Stimulated activated effector memory CD8-positive, alpha-beta T cell treated with anti-CD3 and anti-CD28 coated beads, Interleukin-12 subunit alpha, Interleukin-12 subunit beta, amount 100 ng/mL, for 72 hours (primary cell): ENCODE measurements at places on chromosomes 3 and 15.

DNA sequence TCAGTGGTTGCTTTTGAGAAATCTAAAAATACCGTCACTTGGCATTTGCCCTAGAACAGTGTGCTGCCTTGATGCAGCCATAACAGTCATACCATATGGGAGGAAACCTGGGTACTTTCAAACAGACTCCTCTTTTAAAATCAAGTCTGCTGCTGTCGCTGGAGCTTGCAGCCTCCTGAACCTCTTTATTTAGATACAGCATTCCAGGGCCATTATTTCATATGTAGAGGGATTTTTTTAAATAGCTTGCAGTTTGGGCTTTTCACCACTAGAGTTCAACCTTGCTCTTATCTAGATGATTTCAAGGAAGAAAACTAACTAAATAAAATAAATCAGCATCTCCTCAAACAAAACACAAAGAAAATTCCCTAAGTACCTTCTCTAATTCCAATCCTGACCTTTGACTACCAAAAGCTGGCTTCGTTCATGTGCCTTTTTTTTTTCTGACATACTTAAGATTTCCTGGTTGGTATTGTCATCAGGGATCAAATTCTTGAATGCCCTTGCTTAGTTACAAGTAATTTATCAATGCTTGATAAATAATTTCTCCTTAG, 111.6 kb downstream of the KBTBD8 start:
- DNase-seq, result no peak

- no peak for DNase-seq
These were observed 9.1 kb upstream of the GNAI2 start for GRCh38 chr3:50226888-50227389.

DNA sequence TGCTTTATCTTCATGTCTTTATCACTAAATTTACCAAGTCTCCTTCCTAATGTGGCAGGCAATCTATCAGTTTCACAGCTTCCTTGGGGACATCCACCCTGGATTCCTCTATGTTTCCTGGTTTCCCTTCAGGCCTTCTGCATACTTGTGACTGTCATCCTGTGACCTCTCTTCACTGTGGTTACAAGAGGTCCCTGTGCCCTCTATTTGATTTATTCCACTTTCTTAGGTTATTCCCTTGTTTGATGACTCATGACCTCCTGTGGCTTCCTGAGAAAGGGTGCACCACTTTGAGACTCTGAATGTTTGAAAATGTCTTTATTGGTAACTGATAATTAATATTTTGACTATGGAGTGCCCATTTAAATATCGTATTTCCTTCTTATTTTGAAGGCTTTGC, 60.5 kb upstream of the KY start:
- no peak for DNase-seq

DNA sequence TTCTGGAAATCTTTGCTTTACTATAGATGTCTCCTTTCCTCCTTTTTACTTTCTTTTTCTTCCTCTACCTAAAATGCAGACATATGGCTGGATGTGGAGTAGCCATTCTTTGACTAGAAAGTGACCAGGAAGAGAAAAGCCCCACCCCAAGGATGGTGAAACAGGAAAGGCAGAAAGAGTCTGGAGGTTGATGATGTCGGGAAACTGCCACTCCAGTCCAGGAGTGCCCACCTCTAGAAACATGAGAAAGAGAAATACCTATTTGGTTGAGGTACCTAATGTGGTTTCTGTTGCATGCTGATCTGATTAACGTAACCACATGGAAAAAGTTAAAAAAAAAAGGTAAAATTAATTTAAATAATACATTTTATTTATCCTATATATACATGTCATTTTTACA, 55.2 kb upstream of the SSR3 start:
- DNase-seq, result no peak

DNA sequence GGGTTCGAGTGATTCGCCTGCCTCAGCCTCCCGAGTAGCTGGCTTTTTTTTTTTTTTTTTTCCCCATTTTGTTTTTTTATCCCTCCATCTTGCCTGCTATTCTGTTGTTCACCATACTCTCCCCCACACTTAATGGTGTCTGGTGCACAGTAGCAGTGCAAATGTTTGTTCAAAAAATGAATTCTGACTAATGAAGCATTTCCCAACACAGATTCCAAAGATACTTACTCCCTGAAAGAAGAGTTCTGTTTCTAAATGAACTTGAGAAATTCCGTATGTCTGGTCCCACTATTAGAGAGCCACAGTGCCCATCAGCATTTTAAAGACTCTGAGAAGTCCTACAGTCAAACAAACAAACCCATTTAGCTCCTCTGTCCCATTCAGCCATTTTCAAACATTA, 9.5 kb downstream of the EDEM1 start:
- no peak for DNase-seq

- no peak for DNase-seq
These were observed 22.6 kb upstream of the C3orf70 start for GRCh38 chr3:185175370-185175987.

DNA sequence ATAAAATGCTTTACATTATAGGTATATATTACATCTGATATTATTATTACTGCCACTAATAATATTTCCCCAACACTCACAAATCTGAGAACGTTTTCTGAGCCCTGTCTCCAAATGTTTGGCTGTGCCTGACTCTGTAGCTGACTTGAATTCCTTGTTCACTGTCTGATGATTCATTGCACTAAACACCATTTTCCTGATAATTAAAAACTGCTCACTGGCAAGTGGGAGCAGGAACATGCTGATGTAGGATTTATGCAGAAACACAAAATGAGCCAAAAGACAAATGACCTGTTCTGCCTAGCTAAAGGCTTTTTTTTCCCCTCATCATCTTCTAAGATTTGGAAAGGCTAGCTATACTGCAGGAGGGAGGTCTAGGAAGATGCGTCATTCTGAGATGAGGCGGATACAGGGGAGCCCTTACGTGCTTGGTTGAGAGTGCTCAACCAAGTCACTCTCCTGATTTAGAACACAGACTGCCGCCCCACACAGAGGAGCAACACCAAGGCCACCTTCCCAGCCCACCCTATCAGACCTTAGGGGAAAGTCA, 380.7 kb downstream of the EPHB1 start:
- DNase-seq, result no peak

DNA sequence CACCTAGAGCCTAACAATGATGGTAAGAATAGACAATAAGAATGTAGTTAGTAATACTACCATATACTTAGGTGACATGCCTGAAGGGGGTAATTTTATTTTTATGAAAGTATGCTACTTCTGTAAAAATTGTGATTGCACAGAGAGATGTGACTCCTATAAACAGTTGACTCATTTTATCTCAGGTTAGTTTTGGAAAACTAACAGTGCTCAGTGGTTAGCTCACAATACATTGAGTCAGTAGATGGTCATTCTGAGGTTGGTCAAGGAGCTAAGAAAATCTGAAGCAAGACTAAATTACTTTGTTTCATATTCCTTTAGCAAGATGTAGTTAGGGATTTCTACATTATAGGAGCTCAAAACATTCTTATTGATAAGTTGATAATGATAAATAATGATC, 271.0 kb downstream of the EDEM1 start:
- no peak for DNase-seq

DNA sequence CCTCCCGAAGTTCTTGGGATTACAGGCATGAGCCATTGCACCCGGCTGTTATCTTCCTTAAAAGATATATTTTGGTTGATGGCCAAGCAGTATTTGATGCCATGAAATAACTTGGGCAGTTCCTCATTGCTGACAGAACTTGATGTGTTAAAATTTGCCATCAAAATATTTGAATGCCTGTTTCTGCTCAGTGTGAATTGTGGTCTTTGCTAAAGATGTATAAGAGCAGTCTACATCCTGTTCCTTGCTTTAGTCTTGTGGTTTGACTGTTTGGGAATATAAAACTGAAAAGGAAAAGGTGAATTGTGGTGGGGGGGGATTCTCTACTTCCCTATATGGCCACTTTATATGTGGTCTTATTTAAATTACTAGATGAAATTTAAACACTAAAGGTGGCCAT, 14.0 kb downstream of the TRIM71 start:
- DNase-seq, result no peak

GRCh38 chr3:56087451-56088053, 380.7 kb downstream of the ERC2 start:
- no peak for DNase-seq

- DNase-seq, result no peak
These were observed 44.5 kb upstream of the CCNL1 start for GRCh38 chr3:157204431-157204830.

GRCh38 chr3:55203546-55203945, 275.7 kb upstream of the LRTM1 start:
- DNase-seq, result no peak

DNA sequence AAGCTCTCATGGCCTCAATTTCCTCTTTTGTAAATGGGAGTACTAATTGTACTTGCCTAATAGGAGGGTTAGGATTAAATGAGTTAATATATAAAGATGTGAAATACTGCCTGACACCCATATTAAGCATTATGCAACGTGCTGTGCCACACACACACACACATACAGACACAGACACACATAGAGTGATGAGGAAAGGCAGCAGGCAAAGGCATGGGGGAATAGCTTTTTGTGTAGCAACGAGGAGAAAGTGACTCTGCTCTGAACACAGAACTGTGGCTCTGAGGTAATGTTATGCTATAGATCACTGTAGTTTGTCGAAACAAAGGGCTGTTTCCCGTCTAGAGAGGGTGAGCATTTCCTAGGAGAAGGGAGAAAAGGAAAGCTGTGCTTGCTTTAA, 233.3 kb upstream of the SLCO3A1 start:
- DNase-seq, result no peak

- no peak for DNase-seq
These were observed 213.7 kb downstream of the FOXP1 start for GRCh38 chr3:71369701-71370391.

DNA sequence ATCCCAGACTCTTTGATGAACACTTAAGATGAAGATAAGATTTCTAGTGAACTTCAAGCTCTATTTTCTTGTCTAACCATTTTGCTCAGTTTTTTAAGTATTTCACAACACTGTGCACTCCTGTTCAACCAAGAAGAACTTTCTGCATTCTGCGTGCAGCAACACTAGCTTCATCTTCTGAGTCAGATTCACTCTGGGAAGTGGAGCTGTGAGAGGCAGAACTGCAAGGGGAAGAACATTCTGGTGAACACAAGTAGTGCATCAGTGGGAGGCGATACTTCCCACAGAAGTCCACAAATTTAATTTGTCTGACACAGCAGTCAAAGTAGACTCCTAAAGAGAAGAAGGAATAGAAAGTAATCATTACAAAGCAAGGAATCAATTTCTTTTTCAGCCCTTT, 18.1 kb downstream of the LRRC58 start:
- no peak for DNase-seq

- no peak for DNase-seq
These were observed 708.3 kb downstream of the FHIT start for GRCh38 chr3:60542995-60543394.

- DNase-seq, result no peak
These were observed 75.9 kb downstream of the UACA start for GRCh38 chr15:70687482-70687881.

GRCh38 chr15:81327516-81327915, 3.6 kb upstream of the STARD5 start:
- no peak for DNase-seq

- DNase-seq, result no peak
These were observed 1298.6 kb downstream of the SI start for GRCh38 chr3:163779396-163780344.

DNA sequence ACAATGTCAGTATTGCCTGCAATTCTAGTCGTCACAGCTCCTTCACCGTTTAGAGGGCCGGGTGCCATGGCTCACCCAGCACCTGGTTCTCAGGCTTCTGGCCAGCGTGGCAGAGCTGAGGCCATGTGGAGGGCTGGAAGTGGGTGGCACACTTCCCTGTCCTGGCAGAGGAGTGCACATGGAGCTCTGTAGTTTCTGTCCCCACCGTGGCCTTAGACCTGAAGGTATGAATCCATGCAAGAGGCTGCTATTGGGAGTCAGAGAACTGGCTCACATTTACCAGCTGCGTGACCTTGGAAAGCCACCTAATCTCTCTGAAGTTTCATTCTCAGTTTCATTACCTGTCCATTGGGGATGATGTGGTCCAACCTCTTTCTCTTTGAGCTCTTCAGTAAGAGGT, 22.2 kb downstream of the EPHB1 start:
- DNase-seq, result no peak

- DNase-seq, result no peak
These were observed 49.8 kb downstream of the POMGNT2 start for GRCh38 chr3:43055806-43056770.

- DNase-seq, result no peak
These were observed 188.3 kb downstream of the LSAMP start for GRCh38 chr3:116256843-116257485.

DNA sequence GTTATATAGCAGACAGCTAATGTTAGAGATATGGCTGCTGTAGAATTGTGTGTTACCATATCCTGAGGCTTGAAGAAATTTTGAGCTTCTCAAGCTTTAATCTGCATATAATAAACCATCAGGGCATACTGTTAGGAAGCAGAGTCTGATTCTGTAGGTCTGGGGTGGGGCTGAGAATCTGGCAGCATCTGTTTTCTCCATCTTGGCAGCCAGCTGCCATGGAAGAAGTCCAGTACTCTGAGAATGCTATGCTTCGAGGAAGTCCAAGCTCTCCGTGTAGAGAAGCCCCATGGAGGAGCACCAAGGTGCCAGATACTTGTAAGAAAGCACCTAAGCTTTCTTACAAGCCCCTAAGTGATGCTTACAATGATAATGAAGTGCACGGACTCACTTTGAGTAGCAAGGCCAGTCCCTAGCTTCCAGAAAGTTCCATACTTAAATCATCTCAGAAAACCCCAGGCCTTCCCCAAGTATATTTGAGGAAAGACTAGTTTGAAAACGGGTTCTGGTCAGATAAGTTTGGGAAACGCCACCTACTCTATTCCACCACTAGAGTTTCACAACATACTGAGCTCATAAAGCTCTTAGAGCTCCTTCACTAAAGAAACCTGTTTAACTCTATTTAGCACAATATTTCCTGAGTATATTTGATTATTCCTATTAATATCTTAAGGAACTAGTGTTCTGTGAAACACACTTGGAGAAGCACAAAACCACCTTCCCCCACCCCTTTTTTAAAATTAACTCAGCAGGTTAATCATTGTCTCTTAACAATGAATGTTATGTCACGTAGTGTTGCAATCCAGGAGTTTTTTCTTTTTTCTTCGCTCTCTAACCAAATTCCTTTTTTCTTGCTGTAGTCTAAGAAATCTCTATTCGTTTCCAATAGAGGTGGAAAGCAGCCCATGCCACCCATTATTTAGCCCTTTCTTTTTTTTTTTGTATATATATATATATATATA, 59.9 kb upstream of the RASGRP1 start:
- DNase-seq, result no peak

DNA sequence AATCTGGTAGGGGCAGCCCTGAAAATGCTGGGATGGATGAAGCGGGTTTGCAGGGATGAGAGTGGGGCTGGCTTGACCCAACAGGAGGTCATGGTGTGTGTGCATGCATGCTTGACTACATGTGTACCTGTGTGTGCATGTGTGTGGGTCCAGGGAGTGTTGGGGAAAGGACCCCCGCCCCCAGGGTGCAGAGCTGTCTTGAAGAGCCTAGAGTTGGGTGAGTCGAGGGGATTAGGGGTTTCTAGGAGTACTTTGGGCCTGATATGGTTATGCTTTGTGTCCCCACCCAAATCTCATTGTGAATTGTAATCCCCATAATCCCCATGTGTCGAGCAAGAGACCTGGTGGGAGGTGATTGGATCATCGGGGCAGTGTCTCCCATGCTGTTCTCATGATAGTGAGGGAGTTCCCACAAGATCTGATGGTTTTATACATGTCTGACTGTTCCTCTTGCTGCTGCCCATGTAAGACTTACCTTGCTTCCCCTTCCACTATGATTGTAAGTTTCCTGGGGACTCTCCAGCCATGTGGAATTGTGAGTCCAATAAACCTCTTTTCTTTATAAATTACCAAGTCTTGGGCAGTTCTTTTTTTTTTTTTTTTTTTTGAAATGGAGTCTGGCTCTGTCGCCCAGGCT, 5.2 kb upstream of the LCTL start:
- no peak for DNase-seq
